ENCODE measurements at places on chromosomes 5 and 9.

DNA sequence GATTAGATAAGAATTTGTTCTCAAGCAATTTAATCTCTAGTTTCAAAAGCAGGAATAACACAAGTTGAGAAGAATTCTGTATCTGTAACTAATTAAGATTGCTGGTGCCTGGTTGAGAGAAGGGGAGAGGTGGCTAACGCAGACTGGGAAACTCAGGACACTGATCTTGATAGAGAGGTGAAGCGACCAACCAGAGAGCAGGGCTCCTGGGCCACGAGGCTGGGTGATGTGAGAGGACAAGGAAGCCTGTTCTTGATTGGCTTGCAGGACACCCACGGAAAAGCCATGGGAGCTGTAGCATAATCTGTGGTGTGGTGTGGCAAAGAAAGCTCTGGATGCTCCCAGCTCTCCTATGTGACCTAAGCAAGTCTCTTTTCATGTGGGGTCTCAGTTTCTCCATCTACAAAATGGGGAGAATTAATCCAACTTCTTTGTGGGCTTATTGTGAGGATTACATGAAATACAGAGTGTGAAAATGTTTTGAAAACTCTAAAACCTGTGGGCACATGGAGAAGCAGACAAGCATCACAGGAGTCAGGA is 594.1 kb upstream of the BRINP1 start:
- no peak for DNase-seq

DNA sequence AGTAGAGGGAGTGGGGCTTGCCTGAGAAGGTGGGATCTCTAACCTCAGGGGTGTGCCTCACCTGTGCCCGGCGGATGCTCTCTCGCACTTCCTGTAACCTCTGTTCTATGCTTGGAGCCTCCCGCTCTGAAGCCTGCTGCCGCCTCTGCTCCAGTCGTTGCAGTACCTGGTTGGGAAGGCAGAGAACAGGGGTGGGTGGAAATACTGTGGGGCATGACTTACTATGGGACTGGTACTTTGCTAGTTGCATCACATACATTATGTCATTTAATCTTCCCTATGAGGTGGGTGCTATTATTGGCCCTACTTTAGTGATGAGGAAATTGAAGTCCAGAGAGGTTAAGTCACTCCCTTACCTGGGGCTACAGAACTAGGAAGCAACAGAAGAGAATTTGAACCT is 5.2 kb downstream of the FCHSD1 start:
- no peak for DNase-seq

DNA sequence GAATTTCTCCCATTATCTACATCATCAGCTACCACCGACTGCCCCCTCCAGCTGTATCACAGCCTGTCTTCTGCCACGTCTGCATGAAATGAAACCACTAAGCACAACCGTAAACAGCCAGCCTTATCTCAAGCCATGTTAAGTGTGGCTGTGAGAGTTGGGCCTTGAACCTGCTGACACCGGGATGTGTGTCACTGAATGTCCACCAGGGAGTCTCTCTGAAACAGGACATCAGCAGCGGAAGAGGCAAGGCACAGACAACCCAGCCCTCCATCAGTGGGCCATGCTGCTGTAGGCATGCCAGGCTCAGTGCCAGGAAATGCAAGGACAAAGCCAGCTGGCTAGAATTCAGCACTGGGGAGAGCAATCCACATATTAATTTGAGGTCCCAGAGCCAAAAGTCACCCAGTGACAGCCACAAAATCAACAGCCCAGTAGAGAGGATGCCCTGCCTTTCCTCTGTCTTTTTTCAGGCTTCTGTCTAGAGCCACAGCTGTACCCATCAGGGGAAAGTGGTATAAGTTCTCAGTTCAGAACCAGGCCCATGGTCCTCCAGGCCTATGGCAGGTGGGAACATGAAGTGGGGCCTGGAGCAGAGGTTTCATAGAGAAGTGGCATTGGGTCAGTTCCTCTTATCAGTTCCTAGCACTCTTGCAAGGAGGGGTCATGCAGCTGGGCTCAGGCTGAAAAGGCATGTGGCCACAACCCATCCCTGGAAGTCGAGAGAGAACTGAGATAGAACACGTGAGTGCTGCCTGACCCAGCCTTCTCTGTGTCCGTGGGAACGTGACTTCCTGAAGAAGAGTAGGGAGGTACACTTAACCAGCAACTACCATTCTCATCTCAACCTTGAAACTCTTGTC is 199.4 kb downstream of the ESM1 start:
- no peak for DNase-seq

DNA sequence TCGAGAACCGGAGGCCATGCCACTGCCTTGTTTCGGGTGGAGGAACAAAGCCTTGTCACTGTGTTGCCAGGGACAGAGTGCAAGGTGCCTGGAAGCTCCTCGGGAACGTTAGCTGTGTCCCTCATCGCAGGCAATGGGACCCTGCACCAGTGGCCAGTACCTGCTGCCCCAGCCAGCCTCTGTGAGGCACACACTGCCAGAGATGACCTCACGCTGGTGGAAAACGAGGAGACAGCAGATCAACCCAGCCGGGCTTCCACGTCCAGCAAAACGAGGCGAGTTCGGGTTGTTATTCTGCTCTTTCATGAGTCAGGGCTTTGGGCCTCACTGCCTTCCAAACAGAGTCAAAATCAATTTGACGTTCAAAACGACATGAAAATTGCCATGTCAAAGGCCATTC is 104.1 kb downstream of the ADAMTS2 start:
- no peak for DNase-seq

DNA sequence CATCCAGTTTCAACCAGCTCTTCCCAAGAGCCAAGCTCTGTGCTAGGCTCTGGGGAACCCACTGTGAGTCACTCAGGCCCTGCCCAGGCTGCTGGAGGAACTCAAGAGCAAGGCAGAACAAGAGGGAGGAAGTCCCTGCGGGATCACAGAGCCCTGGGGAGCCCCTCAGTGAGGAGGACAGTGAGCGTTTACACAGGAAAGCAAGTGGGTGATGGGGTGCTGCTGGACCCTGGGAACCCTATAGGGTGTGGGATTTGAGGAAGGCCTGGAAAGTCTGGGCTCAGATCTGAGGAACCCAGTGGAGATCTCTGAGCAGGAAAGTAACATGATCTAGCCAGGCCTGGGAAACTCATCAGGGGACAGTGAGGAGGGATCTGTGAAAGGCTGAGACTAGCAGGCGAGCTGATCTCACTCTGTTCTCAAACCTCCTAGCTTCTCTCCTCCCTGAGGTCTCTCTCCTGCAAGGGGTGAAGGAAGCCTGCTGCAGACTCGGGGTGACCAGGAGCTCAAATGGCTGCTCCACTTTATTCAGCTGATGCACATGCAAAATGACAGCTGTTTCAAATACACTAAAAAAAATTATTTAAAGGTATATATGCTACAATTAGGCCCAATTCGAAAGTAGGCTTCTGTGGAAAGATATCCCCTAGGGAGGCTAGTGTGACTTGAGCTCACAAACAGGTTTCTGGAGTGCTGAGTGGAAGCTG is 70.0 kb downstream of the SHB start:
- DNase-seq: no peak
